ENCODE measurements at places on chromosomes 12 and 14. TPM values are rescaled to one million over a fixed set of nuclear protein-coding genes. Genes with fewer than 3 reads are reported as not detected.
A peak's percentile ranks its signal among the peaks of the same experiment; 100 is the strongest.

Gene DEGS2
- 2.5 TPM for total RNA-seq

Gene SLC5A8
- 0.12 TPM for total RNA-seq

Gene AP5M1
- total RNA-seq: 34.2 TPM

Gene OTX2
- not detected for total RNA-seq

Gene TMCC3
- 4.0 TPM for total RNA-seq

GRCh38 chr14:104587641-104588040 is 8.1 kb downstream of the C14orf180 start:
- DNase-seq: no peak
- no peak overlapping the region for H3K4me3 ChIP-seq
- no peak overlapping the region for H3K27ac ChIP-seq
- H3K4me1 ChIP-seq: no peaks in the 10 kb centered on the region
- peaks cover 74% of the 10 kb centered on the region for H3K27me3 ChIP-seq

DNA sequence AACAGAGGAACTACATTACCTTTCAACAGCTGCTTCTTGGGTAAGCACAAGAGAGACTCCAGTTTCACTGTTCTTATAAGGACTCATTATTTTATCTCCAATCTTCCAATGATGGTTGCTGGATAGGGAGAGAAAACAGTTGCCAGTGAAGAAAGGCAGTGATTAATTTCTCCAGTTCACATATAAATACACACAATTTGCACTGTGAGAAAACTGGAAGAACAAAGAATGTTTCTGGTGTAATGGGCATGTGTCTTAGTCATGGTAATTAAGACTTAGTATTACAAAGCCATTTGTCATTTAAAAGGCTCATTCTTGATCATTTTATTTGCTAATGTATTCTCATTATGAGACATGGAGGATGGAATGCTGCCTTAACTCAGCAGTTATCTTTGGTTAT is 78.0 kb upstream of the FAR2 start:
- DNase-seq: no peak
- H3K27ac ChIP-seq: no peak overlapping the region
- peaks cover 10% of the 10 kb centered on the region for H3K4me1 ChIP-seq
- H3K4me3 ChIP-seq: no peak overlapping the region

- no peak for DNase-seq
- H3K27me3 ChIP-seq: no peaks in the 10 kb centered on the region
- no peaks in the 10 kb centered on the region for H3K36me3 ChIP-seq
- H3K4me1 ChIP-seq: peaks cover 13% of the 10 kb centered on the region
- H3K4me3 ChIP-seq: no peak overlapping the region
Observed at GRCh38 chr12:73677520-73678291, 859.9 kb upstream of the ATXN7L3B start.

GRCh38 chr14:104749111-104749649 is 3.8 kb upstream of the SIVA1 start:
- no peak overlapping the region for H3K27ac ChIP-seq
- H3K36me3 ChIP-seq: peaks cover 21% of the 10 kb centered on the region
- H3K4me3 ChIP-seq: peak overlapping the region; percentile 4
- H3K4me1 ChIP-seq: peaks cover 24% of the 10 kb centered on the region
- no peaks in the 10 kb centered on the region for H3K27me3 ChIP-seq

DNA sequence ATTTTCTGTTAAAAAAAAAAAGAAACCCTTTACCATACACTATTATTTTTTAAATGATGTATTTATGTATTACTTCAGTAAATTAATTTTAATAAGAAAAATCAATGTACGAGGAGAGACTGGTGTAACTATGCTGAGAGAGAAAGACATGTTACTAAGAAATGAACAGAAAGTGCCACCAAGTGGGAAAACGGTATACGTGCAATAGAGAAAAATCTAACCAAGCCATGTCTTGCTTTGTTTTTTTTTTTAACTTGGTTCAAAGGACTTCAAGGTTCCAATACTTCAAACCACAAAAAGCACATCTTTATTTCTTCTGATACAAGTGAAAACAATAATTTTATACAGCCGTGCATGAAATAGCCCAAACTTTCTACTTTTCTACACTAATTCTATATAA is 22.9 kb downstream of the NDUFA12 start:
- H3K36me3 ChIP-seq: no peaks in the 10 kb centered on the region
- H3K4me1 ChIP-seq: peaks cover 8% of the 10 kb centered on the region
- no peak for DNase-seq
- no peak overlapping the region for H3K27ac ChIP-seq

DNA sequence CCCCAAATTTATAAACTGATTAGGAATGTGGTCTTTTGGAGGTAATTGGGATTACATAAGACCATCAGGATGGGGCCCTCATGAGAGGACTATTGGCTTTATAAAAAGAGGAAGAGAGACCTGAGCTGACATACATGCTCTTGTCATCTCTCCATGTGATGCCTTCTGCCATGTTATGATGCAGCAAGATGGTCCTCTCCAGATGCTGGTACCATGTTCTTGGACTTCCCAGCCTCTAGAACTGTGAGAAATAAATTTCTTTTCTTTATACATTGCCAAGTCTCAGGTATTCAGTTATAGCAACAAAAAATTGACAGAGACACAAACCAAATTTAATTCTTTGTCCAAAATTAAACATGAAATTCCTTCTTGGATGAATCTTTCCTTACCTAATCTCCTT is 92.9 kb downstream of the EFCAB11 start:
- H3K4me3 ChIP-seq: no peak overlapping the region
- H3K4me1 ChIP-seq: no peaks in the 10 kb centered on the region
- no peaks in the 10 kb centered on the region for H3K36me3 ChIP-seq
- no peak for DNase-seq

DNA sequence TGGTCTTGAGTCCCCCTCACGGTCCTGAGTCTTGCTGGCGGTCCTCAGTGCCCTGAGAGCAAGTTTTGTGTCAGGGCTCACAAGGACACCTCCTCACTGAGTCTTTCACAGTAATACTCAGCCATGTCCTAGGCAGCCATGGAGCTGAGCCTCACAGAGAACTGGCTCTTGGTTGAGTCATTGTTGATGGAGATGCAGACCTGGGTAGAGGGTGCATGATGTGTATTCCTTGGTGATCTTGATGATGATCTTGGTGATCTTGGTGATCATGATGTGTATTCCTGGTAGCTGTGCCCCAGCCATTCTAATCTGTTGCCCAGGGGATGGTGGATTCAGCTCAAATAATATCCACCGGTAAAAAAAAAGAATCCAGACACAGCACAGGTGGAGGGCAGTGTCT is 495.4 kb downstream of the TMEM121 start:
- H3K27me3 ChIP-seq: peaks cover 50% of the 10 kb centered on the region
- no peaks in the 10 kb centered on the region for H3K4me1 ChIP-seq
- H3K36me3 ChIP-seq: no peaks in the 10 kb centered on the region
- H3K27ac ChIP-seq: no peak overlapping the region

DNA sequence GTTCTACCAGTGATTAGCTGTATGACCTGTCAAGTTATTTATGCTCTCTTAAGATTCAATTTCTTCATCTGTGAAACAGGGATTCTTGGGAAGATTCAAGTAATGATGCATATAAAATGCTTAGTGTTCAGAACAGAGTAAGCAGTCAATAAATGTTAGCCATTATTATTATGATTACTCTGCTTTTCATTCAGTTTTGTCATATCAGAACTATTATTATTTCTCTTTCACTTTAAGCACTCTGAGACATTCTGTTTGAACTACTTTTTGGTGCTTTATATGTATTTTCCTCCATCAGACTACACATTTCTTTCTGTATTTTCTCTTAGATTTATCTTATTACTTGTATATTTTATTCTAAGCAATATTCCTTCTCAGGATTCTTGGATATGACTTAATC is 81.2 kb downstream of the CFAP54 start:
- no peak overlapping the region for H3K27ac ChIP-seq
- no peak for DNase-seq
- H3K4me1 ChIP-seq: no peaks in the 10 kb centered on the region

DNA sequence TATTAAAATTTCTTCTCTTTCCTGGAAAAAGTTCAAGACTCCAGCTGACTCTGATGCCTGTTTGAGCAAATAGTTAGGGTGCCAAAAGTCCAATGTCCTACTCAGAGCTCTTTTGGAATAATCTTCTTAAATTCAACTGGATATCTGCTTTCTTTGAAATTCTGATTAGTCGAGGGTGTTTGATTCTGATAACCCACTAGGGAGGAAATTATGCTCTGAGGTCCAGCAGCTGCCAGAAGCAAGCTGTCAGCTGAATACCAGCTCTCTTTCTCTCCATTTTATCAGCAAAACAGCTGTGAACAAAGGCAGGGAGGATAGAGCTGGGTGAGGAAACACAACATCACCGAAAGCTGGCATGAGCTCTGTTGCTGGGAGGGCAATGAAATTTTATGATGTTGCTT is 141.5 kb downstream of the CAND1 start:
- H3K4me3 ChIP-seq: no peak overlapping the region
- H3K36me3 ChIP-seq: peaks cover 4% of the 10 kb centered on the region
- H3K4me1 ChIP-seq: peaks cover 9% of the 10 kb centered on the region

Data from Calu3 (cell line).